ENCODE measurements at places on chromosomes 5 and 9.

DNA sequence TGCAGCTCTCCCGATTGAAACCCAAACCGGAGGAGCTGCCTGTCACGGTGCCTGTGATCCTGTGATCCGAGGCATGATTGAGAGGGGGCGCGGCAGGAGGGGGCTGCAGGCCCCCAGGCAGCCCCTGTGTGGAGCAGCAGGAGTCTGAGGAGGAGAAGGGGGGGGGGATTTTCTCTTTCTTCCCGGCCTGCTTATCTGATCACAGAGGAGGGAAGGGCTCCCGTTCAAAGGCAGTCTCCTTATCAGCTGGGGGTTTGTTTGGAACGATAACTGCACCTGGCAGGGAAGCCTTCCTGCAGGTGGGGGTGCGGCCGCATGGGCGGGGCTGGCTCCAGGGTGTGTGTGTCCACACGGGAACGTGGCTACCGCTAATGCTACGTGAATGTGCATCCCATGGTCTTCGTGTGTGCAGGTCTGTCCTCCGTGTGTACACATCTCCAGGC, 38.4 kb downstream of the LMX1B start:
- DNase-seq, result no peak

DNA sequence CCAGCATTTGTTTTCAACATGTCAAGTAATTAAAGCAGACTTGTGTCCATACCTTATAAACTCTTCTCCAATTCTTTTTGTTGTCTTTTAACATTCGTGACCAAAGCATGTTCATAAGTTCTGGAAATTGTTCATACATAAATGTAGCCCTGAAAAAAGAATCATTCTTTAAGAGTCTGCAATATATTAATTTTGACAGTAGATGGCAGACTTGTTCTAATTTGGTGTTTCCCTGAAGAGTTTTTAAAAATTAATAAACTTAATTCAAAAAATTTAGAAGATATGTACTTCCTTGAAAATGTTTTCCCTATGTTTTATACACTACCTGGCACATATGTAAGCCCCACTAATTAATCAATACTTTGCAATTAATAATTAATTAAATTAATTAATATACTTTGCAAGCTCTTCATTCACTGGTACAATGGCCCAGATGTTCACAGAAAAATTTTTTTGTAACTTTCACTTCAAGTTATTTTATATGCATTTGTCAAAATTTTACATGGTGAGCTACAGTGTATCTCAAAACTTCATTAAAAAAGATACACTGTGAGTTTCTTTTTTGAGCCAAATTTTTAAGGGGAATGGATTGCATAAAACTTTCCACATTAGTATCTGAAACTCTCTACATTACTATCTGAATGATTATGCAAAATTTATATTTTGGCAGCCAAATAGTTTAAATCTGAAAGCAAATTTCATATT, 42.1 kb downstream of the CLINT1 start:
- DNase-seq, result no peak

DNA sequence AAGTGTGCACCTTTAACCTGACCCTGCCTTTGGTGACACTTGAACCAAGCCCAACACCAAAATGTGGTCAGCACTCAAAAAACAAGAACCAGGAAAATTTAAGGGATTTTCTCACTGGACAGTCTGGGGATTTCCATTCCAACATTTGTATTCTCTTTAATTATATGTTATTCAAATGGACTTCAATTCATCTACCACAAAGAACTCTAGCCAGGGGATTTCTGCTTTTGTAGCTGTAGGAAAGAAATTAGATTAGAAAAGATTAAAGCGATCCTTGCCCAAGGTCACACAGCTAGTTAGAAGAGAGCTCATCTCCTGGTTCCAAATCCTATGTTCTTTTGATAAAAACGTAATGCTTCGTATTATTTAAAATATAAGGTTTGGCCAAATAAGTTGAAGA, 94.8 kb upstream of the JAK2 start:
- DNase-seq, result no peak

DNA sequence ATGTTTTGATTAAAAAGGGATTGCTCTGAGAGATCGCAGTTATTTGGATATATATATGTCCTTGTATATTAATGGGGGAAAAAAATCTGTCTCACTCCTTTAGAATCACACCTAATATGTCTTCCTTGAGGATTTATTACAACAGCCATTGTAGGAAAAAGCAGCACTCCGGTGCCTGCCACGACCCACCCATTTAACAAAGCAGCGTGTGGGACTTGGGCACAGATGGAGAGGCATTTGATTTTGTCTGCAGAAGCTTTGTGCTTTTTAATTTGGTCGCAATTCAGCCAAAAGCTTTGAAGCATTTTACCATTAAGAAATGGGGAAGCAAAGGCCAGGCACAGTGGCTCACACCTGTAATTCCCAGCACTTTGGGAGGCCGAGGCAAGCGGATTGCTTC, 159.2 kb downstream of the SMARCA2 start:
- no peak for DNase-seq

- DNase-seq, result no peak
These were observed 101.2 kb downstream of the NLN start for GRCh38 chr5:65823204-65823603.

Measured in stimulated activated CD4-positive, alpha-beta T cell treated with anti-CD3 and anti-CD28 coated beads, Interleukin-1b, Interleukin-23, amount 100 ng/mL, for 1 hour (primary cell).